ENCODE measurements at places on chromosomes 5 and 9.

GRCh38 chr9:34332076-34332964, 3.0 kb downstream of the NUDT2 start:
- DNase-seq: no peak

DNA sequence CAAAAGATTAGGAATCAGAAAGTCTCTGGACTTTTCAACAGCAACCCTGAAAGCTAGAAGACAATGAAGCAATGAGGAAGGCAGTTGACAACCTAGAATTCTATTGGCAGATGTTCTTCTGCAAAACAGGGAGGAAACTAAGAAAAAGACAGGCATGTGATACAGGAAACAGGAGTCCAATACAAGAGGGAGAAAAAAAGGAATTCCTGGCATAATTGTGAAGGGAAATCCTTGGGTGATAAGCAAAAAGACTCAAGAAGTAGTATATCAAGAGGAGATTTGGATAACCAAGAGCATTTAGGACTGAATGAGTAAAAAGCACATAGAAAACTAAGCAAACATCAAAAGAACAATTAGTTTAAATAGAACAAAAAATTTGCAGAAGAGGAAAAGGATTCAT, 58.6 kb downstream of the LPAR1 start:
- DNase-seq: no peak

GRCh38 chr5:124921694-124922093, 175.3 kb upstream of the ZNF608 start:
- DNase-seq: no peak

GRCh38 chr9:127571971-127572370, 40.1 kb upstream of the STXBP1 start:
- no peak for DNase-seq

- no peak for DNase-seq
These were observed 396.9 kb downstream of the PDE4D start for GRCh38 chr5:59496524-59497134.

DNA sequence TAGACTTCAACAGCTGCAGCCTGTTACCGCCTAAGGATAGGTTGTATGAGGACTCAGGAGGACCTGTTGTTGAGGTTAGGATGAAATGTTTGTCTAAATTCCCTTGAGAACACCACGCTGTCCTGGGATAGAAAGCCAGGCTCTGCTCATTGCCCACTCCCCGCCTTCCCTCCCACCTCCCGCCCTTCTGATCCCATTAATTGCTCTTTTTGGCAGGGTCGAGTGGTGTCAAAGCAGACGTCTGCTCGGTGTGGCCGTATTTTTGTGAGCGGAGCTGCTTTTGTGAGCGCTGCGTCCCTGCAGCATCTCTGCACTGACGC, 62.3 kb downstream of the SPATA31C2 start:
- DNase-seq: no peak

DNA sequence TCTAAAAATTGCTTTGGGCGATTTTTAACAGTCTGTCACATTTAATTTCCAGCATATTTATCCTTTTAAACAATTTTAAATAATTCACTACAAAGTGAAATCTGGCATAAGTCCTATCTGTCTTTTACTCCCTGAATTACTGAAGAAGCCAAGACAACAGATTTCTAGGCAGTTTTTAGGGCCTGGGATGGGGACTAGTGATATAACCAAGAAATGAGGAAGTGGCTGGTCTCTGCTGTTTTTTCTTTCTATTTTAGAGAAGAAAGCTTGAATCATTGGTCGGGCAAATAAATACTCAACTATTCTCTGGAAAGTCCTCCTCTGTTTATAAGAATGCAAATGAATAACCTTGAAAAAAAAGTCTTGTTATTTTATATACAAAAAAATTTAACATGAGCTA, 79.7 kb upstream of the SSBP2 start:
- no peak for DNase-seq

- no peak for DNase-seq
These were observed 475.4 kb downstream of the RAB3C start for GRCh38 chr5:59058237-59058636.

- DNase-seq: no peak
These were observed 167.4 kb downstream of the GAPVD1 start for GRCh38 chr9:125428902-125429467.

- no peak for DNase-seq
These were observed 347.6 kb upstream of the SLC30A5 start for GRCh38 chr5:68746220-68746619.

DNA sequence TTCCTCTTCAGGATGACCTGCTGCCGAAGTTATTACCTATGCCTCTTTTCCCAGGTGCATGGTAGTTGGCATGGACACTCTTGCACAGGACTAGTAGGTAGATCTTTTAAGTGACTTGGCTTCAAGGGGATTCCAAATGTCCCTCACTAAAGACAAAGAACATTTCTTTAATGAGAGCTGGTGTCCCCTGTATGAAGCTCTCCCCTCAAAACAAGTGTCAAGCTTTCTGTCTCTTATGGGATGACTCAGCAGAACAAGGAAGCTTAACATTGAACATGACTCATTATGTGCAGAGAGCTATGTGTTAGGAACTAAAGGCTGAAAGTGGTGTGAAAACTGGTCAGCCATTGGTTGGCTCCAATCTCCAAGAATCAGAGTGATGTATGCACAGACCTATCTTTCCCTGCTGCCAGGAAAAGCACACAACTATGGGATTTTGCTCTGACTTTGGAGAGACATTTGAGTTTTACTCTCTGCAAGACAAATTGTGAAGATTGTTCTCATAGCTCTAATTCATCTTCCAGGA, 120.5 kb downstream of the PRDM6 start:
- no peak for DNase-seq

- DNase-seq: no peak
These were observed 25.8 kb downstream of the CD180 start for GRCh38 chr5:67170767-67171166.

DNA sequence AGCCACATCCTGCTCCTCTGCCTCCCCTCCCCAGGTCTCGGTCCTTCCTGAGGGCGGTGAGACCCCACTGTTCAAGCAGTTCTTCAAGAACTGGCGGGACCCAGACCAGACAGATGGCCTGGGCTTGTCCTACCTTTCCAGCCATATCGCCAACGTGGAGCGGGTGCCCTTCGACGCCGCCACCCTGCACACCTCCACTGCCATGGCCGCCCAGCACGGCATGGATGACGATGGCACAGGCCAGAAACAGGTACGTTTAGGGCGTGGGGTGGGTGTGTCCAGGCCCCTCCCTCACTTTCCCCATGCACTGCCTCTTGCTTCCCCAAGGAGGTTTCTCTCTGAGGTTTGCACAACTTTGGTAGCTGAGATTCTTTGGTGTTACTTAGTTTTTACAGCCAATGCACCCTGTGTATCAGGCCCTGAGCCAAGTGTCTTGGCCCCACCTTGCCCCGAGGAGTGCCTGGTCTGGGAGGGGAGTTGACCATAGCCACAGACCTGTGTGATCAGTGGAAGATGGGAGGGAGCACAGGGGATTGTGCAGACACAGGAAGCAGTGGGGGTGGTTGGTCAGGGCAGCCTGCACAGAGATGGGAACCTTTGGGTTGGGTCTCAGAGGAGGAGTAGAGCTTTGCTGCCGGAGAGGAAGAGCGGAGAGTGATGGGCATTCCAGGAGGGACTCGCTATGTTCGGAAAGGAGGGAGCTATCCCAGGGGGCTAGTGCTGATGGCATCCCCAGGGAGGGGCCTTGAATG, 50.8 kb downstream of the GSN start:
- no peak for DNase-seq

DNA sequence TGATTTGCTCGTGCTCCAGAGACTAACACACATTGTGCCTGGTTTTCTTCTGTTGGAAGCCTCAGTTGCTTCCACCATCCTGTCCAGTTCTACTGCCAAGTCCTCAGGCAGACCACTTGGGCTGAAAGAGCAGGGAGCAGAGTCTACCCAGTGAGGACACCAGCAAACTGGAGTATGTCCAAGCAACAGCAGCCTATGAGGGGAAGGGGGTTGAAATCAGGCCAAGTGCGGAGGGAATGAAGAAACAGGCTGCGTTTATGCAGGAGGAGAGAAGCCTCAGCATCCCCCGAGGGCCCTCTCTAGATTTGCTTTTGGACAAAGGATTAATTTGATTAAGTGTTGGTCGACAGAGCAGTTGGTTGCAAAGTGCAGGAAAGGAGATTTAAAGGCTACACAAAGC, 14.5 kb downstream of the DOCK2 start:
- DNase-seq: no peak

DNA sequence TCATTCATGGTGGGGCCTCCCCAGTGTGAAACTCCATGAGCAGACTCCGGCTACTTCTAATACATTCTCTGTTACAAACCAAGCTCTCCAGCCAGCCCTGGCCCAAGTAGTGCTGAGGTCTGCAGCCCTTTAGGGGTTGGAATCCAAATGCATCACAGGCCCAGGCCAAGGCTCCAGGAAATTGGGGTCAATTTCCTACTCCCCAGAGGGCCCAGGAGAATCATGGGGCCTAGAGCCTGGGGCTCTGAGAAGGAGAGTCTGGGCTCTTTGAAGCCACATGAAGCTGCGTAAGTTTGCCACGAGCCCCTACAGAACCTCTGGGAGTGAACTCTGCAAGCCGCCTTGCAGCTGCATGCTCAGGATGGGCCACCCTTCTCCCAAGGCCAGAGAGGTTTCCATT, 206.4 kb downstream of the PAPPA start:
- DNase-seq: no peak

DNA sequence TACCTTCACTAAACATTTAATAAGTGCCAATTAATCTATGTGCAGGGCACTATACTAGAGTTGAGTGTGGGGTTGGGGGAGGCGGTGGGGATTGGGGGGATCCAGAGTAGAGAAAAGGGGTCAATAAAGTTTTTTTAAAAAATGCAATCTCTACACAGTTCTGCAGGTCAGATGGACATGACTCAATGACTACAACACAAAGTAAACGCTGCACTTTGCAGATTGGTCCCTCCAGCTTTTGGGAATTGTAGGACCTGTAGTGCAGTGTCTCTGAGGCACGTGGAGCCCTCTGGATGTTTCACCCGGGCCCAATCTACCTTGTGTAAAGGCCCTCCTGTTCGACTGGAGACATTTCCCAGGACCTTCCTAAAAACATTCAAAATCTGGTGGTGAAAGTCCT, 43.5 kb downstream of the SEMA6A start:
- no peak for DNase-seq

- no peak for DNase-seq
These were observed 8.2 kb downstream of the TMEM268 start for GRCh38 chr9:114619191-114619761.

- no peak for DNase-seq
These were observed 205.1 kb downstream of the NTRK2 start for GRCh38 chr9:84874596-84874995.

- no peak for DNase-seq
These were observed 204.1 kb downstream of the CDH12 start for GRCh38 chr5:22649074-22649473.

- DNase-seq: no peak
These were observed 2.6 kb downstream of the TEX10 start for GRCh38 chr9:100350188-100350587.

GRCh38 chr9:36461323-36461722, 61.3 kb upstream of the RNF38 start:
- no peak for DNase-seq
